ENCODE measurements at places on chromosomes 11 and 22. TPM values are rescaled to one million over a fixed set of nuclear protein-coding genes. Genes with fewer than 3 reads are reported as not detected.
A peak's percentile ranks its signal among the peaks of the same experiment; 100 is the strongest.

The PGR gene
- polyA plus RNA-seq: 1.1 TPM

The ACCS gene
- polyA plus RNA-seq: 32.7 TPM

The DBX1 gene
- polyA plus RNA-seq: not detected

The CNGA4 gene
- polyA plus RNA-seq: not detected

The FJX1 gene
- polyA plus RNA-seq: 1.8 TPM

The TMEM184B gene
- polyA plus RNA-seq: 20.8 TPM

The KCNE3 gene
- polyA plus RNA-seq: 2.3 TPM

The MFRP gene
- 0.04 TPM for polyA plus RNA-seq

The GAL gene
- 2.9 TPM for polyA plus RNA-seq

The INS gene
- not detected for polyA plus RNA-seq

The PHLDB1 gene
- polyA plus RNA-seq: 74.9 TPM

The XKR3 gene
- not detected for polyA plus RNA-seq

The PRG3 gene
- not detected for polyA plus RNA-seq

The CADM1 gene
- polyA plus RNA-seq: 10.2 TPM

- no peak for DNase-seq
Measured at GRCh38 chr22:27540656-27541396, 260.7 kb downstream of the MN1 start.

GRCh38 chr11:96254087-96254486 is 88.9 kb downstream of the MAML2 start:
- peak; percentile 80 for DNase-seq

- DNase-seq: no peak
Measured at GRCh38 chr22:33902073-33902472, 18.2 kb downstream of the LARGE1 start.

DNA sequence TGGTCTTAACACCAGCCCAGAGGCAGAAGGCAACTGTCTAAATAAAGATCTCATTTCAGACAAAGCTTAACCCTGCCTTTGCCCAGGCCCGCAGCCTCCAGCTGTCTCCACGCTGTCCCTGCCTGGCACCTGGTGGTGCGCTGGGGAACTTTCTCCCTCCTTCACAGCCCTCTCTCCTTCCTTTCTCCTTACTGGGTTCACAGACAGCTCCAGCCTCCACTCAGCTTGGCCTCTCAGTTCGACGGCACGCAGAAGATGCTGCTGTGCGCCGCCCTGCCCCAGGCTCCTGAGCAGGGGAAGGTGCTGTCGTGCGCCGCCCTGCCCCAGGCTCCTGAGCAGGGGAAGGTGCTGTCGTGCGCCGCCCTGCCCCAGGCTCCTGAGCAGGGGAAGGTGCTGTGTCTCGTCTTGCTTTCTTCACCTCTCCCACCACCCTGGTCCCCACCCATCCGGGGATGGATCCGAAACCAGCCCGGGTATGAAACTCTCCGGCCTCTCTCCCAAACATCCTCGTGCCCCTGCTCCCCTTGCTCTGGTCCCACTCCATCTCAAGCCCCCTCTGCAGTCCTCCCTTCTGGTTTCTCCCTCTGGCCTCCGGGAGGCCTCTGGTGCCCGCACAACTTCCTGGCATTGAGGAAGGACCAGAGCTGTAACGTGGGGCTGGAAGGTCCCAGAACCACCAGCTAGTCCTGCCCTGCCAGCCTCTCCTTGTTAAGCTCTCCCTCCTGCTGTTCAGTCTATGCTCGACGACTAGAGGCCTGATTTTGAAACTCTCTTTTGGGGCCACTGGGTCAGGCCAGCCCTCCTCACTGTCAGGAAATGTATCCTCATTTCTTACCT is 22.9 kb upstream of the JAM3 start:
- DNase-seq: no peak

DNA sequence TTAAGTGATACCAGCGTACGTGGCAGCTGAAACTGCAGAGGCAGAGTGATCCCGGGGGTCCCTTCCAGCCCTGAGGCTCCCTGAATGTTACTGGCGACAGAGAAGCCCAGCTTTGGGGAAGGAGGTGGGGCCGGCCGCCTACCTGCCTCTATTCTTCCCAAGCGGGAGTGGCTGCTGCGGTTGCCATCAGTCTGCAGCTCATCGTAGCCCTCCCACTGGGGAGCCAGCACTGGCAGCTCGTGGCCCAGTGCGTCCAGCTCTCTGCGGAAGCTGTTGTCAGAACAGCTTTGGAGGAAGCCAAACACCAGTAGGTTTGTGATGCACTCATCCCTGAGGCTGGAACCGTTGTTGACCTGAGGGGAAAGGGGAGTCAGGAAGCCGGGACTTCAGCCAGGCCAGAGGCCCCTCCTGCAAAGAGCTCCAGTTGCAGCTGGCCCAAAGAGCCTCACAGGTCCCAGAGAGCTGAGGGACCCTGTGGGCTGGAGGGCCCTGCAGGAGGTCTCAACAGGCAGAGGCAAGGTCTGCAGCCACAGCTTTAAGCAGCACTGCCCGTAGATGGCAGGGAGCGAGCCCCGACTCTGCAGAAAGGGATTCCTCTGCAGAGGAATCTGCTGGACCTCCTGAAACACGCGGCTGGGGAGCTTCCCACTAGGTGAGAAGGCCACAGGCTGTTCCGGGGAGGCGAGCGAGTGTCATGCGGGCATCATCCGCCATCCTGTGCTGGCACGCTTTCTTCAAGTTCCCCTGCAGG is 30.4 kb downstream of the BID start:
- DNase-seq: no peak

DNA sequence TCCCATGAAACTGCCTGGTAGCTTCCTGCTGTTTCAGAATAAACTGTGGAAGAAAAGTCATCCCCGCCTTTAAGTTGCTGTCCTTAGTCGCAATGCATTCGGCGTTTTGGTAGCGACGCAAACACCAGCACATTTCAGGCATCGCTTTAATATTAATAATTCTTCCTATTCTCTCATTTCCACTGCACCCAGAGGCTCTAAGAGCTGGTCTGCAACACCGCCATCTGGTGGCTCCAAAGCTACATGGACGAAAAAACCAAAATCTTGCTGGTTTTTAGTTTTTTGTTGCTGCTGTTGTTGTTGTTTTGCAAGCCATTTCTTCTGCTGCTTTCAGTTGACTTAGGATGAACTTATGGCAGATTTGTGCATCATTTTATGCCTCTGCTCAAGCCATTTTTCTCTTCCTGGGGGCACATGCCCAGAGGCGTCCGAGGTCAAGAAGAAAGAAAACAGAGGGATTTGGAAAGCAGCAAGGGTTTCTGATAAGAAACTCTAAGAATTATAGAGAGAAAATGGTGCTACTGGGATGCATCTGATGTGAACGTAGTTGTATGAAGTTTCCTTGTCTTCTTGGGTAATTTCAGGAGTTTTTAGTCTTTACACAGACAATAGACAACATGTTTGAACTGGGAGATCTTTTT is 345.4 kb upstream of the KIRREL3 start:
- DNase-seq: peak; percentile 14

DNA sequence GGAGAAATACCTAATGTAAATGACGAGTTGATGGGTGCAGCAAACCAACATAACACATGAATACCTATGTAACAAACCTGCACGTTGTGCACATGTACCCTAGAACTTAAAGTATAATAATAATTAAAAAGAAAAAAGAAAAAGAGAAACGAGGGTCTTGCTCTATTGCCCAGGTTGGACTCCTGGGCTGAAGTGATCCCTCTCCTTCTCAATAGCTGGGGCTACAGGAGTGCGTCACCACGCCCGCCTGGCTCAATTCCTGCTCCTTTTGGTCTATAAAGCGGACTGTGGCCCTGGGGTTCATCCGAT is 521 bp upstream of the PTS start:
- no peak for DNase-seq

DNA sequence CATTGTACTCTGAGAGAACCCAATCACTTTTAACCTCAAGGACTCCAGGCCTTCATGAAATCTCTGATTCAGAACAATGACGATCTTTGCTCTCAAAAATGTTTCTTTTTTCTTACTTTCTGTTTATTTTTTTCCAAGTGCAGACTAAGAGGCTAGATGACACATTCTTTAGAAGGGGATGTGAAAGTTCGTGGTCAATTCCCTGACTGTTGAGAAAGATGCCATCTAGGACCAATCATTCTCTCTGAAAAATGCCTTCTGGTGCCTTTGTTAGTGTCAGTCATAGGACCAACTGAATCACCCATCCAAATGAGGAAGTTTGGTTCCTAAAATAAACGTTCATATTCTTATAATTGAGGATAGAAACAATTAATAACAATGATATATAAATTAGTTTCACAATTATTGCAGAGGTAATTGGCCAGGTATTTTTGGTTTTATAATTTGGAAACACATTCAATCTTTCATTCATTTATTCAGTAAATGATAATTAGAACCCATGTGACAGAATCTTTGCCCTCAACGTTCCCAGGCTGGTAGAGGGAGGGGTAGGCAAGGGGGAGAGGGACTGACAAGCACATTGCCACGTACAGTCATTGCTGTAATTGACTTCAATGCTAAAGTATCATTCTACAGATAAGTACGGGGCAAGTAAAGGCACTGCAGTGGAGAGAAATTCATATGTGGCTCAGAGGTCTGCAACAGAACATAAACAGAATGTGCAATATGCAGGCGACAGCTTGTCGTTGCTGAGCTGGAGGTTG is 333.4 kb upstream of the MPPED2 start:
- no peak for DNase-seq

- DNase-seq: no peak
Measured at GRCh38 chr11:2564588-2565425, 120.0 kb downstream of the KCNQ1 start.

- no peak for DNase-seq
Measured at GRCh38 chr11:130023204-130023603, 20.6 kb upstream of the PRDM10 start.

GRCh38 chr11:45832811-45833441 is 14.3 kb upstream of the CRY2 start:
- no peak for DNase-seq

DNA sequence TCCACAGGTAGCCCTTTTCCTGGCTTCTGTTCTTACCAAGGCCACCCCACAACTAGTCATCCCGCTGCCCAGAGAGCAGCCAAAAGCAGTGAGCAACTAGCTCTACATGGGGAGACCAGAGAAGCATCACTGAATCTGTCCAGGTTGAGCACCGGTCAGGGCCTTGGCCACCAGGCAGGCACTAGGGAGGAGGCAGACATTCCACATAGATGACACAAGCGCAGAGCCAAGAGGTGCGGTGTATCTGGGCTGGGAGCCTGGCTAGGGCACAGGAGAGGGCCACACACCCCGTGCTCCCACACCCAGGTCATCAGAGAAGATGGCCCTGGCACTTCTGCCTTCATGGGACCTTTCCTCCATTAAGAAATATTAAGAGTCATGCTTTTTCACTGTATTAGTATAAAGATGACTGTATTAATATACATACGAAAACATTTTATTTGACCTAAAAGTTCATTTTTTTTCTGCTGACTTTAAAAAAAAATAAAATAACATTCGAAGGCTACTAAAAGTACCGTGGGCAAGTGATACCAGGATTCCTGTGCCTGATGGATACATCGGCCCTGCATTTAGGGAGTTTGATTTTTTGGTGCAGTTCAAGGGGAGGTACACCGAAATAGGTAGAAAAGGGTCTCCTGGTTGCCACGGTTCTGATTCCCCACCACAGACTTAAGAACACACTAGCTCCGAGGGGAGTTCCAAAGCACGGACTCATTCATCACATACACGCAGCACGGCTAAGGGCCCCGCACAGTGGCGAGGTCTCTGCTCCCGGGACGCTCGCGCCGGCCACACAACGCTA is 1.2 kb downstream of the DGCR2 start:
- no peak for DNase-seq

DNA sequence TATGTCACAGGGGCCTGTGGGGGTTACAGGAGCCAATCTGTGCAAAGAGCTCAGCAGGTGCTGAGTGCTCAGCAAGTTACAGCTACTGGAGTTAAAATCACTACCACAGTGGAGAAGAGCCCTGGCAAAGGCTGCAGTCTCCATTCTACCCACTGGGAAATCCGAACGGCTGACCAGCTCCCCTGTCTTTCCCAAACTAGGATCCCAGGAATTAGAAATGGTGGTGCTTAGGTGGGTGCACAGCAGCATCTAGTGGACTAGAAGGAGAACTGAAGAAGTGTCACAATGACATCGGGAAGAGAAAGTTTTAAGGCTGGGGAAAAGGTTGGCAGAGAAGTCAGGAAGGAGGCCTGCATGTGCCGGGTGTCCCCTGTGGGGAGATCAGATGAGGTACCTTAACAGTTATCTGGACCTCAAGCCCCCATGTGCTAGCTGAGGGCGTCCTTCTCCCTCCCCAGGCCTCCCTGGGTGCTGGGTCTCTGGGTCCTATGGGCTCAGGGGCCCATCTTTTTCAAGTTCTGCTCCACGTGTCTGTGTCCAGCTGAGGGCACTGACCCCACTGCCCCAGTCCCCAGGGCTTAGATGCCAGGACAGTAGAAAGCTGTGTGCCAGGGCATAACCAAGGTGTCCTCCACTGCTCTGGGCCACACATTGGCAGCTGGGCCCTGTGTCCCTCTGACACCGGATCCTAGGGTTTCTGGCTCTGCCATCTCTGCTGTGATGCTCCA is 1.9 kb downstream of the PIWIL3 start:
- DNase-seq: no peak

GRCh38 chr11:130915603-130916237 is 559 bp downstream of the SNX19 start:
- DNase-seq: no peak

- no peak for DNase-seq
Measured at GRCh38 chr11:78192223-78192719, 3.6 kb downstream of the USP35 start.

DNA sequence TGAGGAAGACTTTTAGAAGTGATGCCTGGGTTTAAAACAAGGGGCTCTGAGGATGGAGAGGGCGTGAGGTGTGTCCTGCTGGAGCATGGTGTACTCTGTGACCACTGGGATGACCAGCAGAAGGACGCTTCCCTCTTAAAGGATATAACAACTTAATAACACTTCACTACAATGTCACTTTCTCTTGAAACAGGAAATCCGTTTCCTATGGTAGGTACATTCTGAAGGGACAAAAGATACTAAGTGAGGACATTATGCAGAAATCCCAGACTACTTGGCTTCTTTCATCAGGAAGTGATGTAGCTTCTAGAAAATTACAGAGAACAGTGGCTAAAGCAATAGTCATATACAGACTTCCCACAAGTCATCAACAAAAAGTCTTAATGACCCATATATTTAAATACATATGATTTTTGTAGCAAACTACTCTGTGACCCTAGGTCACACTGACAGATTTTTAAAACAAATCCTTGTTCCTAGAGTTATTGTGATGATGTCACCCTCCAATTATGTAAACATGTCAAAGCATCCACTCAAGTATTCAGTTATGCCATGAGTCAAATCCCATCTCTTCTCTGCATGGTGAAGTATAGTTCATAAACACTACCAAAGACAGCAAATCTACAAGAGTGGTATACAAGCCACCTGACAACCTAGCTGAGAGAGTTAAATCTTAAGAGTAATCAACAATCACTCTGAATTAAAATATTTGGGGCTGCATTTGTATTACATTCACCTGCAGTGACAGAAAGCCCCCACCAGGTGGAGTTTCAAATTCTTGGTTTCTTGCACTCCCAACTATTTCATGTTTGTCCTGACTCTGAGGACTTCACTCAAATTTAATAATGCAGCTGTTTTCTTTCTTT is 32.8 kb downstream of the PITPNB start:
- peak; percentile 42 for DNase-seq

GRCh38 chr11:87879118-87879517 is 296.1 kb downstream of the RAB38 start:
- no peak for DNase-seq
